ENCODE measurements at places on chromosomes 6 and 20. TPM values are rescaled to one million over a fixed set of nuclear protein-coding genes. Genes with fewer than 3 reads are reported as not detected.

Gene ZBTB46
- total RNA-seq, result 20.9 TPM

Gene LTB
- 0.40 TPM for total RNA-seq

Gene DDAH2
- total RNA-seq, result 120 TPM

Gene PCSK2
- not detected for total RNA-seq

Gene RPP40
- total RNA-seq, result 17.1 TPM

Gene TNNC2
- total RNA-seq, result 678 TPM

Gene BPIFB4
- total RNA-seq, result not detected

Gene PGC
- not detected for total RNA-seq

Gene CUTA
- total RNA-seq, result 163 TPM

Gene ASIP
- not detected for total RNA-seq

Gene KCNB1
- total RNA-seq, result 9.0 TPM

Gene RIPOR2
- 50.0 TPM for total RNA-seq

Gene TCFL5
- total RNA-seq, result 9.3 TPM

Gene ME1
- 31.3 TPM for total RNA-seq

Gene TSPO2
- total RNA-seq, result not detected

Gene PDE7B
- total RNA-seq, result 0.52 TPM

Gene DEFB132
- total RNA-seq, result not detected

Gene C20orf204
- total RNA-seq, result 0.47 TPM

Gene ENPP5
- 0.35 TPM for total RNA-seq

Gene BCLAF1
- 95.0 TPM for total RNA-seq

Gene DYNLT2
- total RNA-seq, result 3.1 TPM

Gene PKIB
- total RNA-seq, result 1.4 TPM

Gene SLC17A2
- 0.21 TPM for total RNA-seq

Gene BTNL2
- total RNA-seq, result not detected

Gene IRF4
- total RNA-seq, result not detected

Gene MRPL18
- total RNA-seq, result 106 TPM

Gene TCP1
- 282 TPM for total RNA-seq

Gene HAO1
- not detected for total RNA-seq

Gene ARMC12
- 0.16 TPM for total RNA-seq

Gene SAPCD1
- total RNA-seq, result not detected

Gene SLPI
- not detected for total RNA-seq

Gene PRDM1
- 0.67 TPM for total RNA-seq

Gene CEP162
- total RNA-seq, result 12.2 TPM

Gene COL10A1
- 1.9 TPM for total RNA-seq

Gene SLC22A23
- 4.0 TPM for total RNA-seq

Gene LY6G6C
- total RNA-seq, result not detected

Gene GABRR1
- total RNA-seq, result not detected

Gene CD83
- 0.16 TPM for total RNA-seq

Gene FOXQ1
- not detected for total RNA-seq

Gene RIMS4
- total RNA-seq, result not detected

Gene BANF2
- not detected for total RNA-seq

Gene GPR6
- total RNA-seq, result not detected

Gene PIGT
- total RNA-seq, result 136 TPM

Gene WFDC2
- total RNA-seq, result not detected

Gene FAM83D
- total RNA-seq, result 0.67 TPM

Gene MUC21
- not detected for total RNA-seq

Gene CALHM5
- 5.4 TPM for total RNA-seq

Gene DEFB124
- not detected for total RNA-seq

Gene ZNF311
- 0.32 TPM for total RNA-seq

Gene CDH26
- 0.10 TPM for total RNA-seq

All from myocyte (in vitro differentiated cells).